Activated T-cell treated with anti-CD3 and anti-CD28 coated beads for 4 hours (primary cell): ENCODE measurements at places on chromosomes 13 and 19.

GRCh38 chr13:24802074-24802473 lies 38.1 kb downstream of the RNF17 start:
- DNase-seq = no peak

GRCh38 chr13:28657784-28658538 lies 969 bp upstream of the POMP start:
- no peak for DNase-seq

DNA sequence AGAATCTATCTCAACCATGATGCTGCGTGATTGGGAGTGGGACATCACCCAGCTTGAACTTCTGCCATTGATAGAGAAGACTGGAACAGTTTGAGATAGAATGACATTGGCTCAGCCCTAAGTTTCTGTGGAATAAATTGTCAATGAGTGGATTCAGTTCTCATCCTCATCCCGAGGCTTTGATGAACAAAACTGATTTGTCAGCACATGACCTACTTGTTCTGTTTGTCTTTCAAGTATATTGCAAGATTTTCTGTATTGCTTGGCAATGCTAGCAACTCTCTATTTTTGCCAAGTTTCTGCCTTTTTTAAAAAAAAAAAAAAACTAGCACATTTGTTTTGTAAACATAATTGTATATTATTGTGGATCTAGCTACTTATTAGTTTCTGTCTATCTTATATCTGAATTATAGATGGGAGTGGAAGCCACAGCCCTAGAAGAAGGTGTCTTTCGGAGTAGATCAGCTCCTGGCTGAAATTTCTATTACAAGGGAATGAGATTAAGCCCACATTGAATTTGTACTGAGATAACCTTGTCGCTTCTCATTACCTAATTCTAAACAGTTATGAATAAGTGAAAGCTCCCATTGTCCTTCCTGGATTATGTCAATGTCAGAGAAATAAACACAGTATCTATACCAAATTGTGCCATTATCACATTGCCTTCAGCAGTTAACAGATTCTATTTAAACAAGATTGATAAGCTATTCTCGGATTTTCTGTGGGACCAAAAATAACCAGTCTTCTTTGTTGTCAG lies 166.1 kb downstream of the TNFSF13B start:
- no peak for DNase-seq

GRCh38 chr19:51327066-51328001 lies 14.6 kb downstream of the VSIG10L start:
- peak; percentile 20 for DNase-seq

- DNase-seq = no peak
Measured at GRCh38 chr13:44969551-44970484, 19.5 kb downstream of the NUFIP1 start.

DNA sequence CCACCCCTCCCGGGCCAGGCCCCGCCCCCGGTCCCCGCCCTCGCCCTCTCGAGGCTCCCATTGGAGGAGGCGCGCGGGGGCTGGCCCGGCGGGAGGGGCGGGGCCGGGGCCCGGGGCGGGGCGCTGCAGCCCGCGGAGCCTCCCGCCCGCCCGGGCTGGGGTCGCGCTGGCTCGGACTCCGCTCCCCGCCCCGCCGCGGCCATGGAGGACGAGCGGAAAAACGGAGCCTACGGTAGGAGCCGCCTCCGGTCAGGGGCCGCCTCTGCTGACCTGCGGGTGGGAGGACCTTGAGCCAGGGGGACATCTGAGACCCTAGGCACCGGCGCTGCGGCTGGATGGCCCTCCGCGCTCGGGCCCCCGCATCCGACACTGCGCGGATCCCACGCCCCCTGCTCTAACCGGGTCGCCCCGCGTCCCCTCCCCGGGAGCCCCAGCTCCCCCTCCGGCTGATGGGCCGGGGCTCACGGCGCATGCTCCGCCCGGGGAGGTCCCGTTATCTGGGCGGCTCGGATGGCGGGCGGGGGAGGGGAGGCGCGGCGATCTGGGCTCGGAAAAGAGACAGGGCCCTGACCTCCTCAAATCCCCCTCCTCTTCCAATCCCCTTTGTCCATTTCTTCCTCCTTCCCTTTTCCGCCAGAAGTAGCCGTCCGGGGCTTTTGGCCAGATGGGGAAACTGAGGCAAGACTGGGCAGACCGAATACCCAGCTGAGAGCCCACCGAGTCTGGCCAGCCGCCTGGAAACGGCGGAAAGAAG lies 15.4 kb upstream of the AP1M2 start:
- DNase-seq = peak; percentile 88

GRCh38 chr19:7494416-7495098 lies 5.7 kb upstream of the PEX11G start:
- no peak for DNase-seq

DNA sequence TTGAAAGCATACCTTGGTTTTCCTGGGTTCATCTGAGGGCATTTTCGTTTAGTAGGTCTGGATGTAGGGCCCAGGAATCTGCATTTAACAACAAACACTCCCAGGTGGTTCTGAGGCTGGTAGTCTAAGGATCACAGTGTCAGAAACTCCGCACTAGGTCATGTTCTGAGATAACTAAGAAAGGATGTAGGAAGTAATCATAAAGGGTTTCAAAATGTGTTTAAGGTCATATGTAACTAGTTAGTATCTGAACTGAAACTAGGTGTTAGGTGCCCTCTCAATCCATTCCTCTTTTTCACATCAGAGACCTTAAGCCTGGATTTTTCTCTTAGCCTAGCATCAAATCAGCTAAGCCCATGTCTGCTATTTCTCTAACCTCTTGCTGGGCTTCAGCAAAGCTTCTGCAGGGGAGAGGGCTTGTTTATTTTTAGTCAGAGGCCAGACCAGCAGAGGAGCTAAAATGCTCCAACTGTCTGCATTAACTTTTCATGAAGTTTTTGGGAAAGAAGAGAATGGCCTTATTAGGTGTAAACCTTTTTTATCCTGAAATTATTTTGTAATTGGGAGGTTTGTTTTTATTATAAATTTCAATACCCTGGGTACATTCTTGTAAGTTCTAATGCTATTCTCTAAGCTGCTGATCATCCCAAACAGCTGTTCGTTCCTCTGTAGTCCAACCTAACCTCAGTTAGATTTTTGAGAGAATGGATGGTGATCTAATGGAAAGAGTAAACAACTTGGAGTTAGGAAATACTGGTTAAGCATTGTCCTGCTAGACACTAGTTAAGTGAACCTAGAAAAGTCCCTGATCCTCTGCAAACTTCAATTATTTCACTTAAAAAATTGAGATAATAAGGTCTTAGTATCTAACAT lies 262.8 kb upstream of the RFC3 start:
- no peak for DNase-seq

GRCh38 chr13:98411617-98412265 lies 165.2 kb downstream of the STK24 start:
- no peak for DNase-seq

GRCh38 chr19:34686455-34686854 lies 9.0 kb downstream of the ZNF302 start:
- DNase-seq = no peak

- DNase-seq = no peak
Measured at GRCh38 chr19:54208784-54209057, 8.1 kb downstream of the RPS9 start.

DNA sequence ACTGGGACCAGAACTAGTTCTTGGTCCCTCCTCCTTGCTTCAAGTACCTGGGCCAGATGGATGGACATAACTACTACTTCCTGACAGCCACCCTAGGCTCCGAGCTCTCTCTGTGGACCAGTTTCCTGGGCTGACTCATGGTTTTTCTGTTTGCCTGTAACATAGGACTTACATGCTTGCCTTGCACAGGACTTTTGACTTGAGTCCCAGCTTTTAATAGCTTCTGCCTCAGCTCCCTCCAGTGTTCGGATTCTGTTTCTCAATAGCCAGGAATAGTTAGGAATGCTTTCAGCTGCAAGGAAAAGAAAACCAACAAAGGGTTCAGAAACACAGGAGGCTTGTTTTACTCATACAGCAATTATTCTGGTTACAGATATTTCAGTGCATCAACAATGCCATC lies 405.9 kb downstream of the ZNF536 start:
- no peak for DNase-seq

DNA sequence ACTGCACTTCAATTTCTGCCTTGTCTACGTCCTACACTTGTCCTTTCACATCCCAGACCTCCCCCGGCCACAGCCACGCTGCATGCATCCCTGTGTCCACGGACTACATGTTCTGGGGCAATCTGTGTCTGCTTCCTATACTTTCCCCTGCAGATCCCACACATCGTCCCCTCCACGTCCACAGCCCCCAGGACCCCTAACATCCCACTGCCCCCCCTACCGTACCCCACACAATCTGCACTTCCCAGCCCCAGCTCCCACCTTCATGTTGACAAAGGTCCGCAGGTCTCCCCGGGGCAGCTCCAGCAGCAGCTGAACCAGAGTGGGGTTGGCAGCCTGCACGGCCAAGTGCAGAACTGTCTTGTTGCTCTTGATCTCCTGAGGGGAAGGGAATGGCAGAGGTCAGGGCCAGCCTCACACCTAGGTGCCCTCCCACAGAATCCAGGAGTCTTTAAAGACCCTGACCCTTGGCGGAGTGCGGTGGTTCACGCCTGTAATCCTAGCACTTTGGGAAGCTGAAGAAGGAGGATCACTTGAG lies 10.2 kb downstream of the NFKBID start:
- no peak for DNase-seq
